ENCODE measurements at places on chromosomes 4 and X. TPM values are rescaled to one million over a fixed set of nuclear protein-coding genes. Genes with fewer than 3 reads are reported as not detected.

DNA sequence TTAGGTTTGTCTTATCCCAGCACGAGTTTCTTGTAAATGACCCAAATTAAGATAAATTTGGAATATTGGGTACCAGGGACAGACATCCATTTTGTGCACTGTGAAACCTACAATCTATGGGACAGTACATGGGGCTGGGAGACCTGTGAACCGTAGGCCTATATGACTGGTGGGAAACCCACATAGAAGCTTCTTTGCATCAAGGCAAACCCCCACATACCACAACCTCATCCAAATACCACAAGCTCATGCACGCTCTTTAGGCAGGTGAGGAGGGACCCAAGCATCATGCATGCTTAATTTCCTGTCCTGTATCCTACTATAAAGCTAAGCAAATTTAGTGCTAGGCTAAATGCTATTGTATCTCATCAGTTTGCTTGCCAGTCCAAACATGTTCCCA is 47.8 kb downstream of the NIPAL1 start:
- DNase-seq: no peak

DNA sequence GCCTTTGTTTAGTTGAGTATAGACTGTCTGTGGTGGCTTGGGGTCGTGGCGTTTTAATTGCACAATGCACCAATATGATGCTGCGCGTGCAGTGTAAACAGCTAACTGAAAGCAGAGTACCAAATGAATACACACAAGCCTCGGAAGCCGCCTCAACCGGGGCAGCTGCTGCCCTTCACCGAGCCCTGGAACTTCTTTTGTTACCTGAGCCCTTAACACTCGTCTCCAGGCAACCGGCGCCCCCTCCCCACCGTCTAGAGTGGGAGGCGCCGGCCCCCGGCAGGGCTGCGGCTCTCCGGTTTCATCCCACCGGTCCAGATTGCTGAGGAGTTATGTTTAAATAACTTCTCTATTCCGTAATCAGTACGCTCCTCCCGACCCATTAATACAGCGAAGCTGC is 173.2 kb upstream of the TBL1X start:
- no peak for DNase-seq

DNA sequence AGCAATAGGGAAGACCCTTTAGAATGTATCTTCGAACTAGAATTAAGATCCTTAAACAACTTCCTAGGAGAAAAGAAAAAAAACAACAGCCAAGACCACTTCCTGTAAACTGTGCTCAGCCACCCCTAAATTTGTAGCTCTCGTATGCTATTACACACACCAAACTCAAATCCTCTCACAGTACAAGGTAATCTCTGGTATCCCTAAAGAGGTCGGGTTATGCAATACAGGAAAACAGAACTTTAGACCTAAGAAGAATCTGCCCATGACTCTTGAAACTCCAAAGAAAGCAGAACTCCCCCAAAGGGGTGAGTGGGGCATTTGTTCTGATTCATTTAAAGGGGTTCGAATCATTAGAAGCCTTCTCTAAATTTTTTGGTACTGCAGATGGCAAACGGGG is 170.9 kb upstream of the CASK start:
- no peak for DNase-seq

MAGED1 gene
- 107 TPM for total RNA-seq

ODAPH gene
- not detected for total RNA-seq
